ENCODE measurements at places on chromosomes 6 and 20. TPM values are rescaled to one million over a fixed set of nuclear protein-coding genes. Genes with fewer than 3 reads are reported as not detected.

DNA sequence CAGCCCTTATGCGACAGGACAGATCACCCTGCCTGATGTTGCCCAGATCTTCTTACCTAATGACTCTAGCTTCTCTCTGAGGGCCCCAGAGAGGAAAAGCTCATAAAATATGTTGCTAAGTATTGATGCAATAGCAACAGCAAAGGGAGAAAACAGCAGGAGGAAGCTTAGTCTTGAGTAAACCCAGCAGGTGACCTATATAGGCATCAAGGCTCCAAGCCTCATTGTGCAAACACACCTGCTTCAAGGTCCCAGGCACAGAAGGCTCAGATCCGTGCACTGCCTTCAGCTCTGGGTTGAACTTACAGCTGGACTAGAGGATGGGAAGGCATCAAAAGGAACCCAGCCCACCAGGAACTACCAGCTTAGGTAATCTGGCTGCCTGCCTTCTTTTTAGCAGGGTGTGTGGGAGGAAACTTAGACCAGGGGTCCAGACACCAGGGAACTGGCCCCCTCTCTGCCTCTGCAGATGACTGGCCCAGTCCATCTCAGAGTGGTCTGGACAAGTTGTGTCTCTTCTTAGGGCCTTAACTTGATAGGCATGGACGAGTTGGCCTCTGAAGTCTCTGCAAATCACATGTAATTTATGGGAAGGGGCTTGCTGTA, 34.4 kb downstream of the TGM3 start:
- DNase-seq: no peak
- no peaks in the 10 kb centered on the region for H3K36me3 ChIP-seq
- H3K4me1 ChIP-seq: no peaks in the 10 kb centered on the region
- no peak overlapping the region for H3K4me3 ChIP-seq
- no peak overlapping the region for H3K27ac ChIP-seq
- H3K27me3 ChIP-seq: no peaks in the 10 kb centered on the region

DNA sequence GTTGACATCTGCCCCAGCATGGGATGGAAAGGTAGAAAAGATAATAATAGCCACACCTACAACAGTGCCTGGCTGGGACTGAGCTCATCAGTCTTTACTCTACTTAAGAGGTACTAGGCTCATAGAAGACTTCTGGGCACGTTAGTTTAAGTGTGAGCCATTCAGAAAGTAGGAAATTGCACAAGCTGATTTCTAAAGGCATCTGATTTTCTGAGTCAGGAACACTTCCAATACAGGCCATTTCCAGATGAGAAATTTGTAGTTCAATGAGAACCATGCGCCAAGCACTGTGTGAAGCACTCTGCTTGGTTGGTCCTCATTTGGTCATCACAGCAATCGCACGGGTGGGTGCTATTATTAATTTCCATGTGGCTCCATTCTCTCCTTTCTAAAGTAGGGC, 42.3 kb downstream of the MOCS1 start:
- no peak overlapping the region for H3K4me3 ChIP-seq
- H3K36me3 ChIP-seq: no peaks in the 10 kb centered on the region
- DNase-seq: no peak
- no peak overlapping the region for H3K27ac ChIP-seq

The PFDN4 gene
- total RNA-seq: 24.5 TPM

DNA sequence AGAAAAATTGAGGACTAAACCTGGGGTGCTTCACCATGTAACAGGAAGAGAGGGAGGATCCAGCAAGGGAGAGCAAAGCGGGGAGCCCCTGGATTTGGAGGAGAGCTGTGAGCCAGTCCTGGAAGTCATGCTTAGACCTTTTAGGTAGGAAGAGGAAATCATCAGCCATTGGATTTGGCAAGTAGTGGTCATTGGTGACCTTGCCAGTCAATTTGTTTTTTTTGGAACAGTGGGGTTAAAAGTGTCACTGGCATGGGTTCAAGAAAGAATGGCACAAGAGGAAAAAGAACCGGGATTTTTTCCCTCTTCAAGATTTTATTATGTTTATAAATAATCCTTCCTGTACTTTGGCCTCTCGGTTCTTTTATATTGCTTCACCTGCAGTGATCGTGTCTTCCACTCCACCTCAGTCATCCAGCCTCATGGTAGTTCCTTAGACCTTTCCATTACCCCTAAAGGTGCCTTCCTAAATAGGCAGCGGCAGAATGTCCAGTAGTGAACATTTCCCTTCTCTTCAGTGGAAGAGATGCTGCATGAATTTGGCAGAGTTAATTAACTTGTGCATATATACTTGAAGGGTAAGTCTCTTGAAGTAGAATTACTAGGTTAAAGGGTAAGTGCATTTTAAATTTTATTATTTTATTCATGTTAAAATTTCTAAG, 124.7 kb downstream of the QKI start:
- DNase-seq: no peak
- peaks cover 17% of the 10 kb centered on the region for H3K36me3 ChIP-seq
- no peaks in the 10 kb centered on the region for H3K4me1 ChIP-seq

DNA sequence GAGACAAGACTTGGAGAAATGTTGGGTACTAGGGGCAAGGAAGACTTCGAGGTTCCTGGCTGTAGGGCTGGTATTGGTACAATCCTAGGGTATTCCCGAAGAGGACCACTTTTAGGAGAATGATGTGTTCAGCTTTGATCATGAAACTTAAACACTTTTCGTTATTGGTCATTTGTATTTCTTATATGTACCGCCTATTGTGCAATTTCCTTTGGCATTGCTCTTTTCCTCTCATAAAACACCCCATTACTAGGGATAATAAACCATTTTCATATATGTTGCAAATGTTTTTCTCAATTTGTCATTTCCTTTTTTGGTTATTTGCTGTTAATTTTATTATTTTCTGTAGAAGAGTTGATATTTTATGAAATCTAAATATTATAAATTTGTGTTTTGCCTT, 18.9 kb upstream of the ARFGEF3 start:
- no peak for DNase-seq
- H3K27me3 ChIP-seq: peaks cover 38% of the 10 kb centered on the region
- H3K4me3 ChIP-seq: no peak overlapping the region
- H3K36me3 ChIP-seq: no peaks in the 10 kb centered on the region

DNA sequence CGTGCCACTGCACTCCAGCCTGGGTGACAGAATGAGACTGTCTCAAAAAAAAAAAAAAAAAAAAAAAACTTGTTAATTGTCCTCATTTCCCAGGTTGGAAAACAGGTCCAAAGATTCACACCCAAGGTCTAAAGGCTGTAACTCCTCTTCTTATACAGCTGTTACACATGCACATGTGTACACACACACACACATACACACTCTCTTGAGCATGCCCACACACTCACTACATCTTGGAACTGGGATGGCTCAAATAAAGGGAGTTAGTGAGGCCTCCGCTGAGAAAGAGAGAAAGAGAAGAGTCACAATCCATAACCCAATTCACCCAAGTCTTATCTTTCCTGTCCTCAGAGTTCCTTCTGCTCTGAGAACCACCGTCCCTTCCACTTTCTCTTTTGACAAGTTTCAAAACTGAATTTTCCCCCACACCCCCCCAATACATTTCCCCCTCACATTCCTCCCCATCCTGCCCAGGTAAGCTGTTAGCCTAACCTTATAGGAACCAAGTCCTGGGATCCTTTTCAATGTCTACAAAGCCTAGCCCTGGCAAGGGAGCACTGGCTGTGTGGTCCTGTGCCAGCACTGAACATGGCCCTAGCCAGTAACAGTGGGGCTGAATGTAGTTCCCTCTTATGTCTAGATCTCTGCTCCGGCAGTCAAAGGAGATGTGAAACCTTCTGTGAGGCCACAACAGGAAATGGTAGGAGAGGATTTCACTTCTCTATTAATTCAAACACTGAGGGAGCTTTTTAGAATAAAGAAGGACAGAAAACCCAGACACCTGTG, 3.2 kb upstream of the HLA-DMB start:
- peak overlapping the region; percentile 98 for H3K27ac ChIP-seq
- peaks cover 5% of the 10 kb centered on the region for H3K36me3 ChIP-seq
- H3K27me3 ChIP-seq: no peaks in the 10 kb centered on the region
- DNase-seq: peak; percentile 69

- no peak overlapping the region for H3K4me3 ChIP-seq
- no peaks in the 10 kb centered on the region for H3K27me3 ChIP-seq
- DNase-seq: no peak
- peaks cover 18% of the 10 kb centered on the region for H3K4me1 ChIP-seq
- H3K27ac ChIP-seq: peak overlapping the region; percentile 40
Measured at GRCh38 chr6:35247642-35248231, 11.8 kb upstream of the ZNF76 start.

GRCh38 chr6:152232501-152233151, 404.5 kb downstream of the SYNE1 start:
- H3K27ac ChIP-seq: peak overlapping the region; percentile 83
- H3K27me3 ChIP-seq: no peaks in the 10 kb centered on the region
- peak overlapping the region; percentile 65 for H3K4me3 ChIP-seq

- H3K4me3 ChIP-seq: peak overlapping the region; percentile 50
- H3K36me3 ChIP-seq: no peaks in the 10 kb centered on the region
- no peak for DNase-seq
Measured at GRCh38 chr6:159168536-159169192, 536 bp upstream of the FNDC1 start.

GRCh38 chr20:6466075-6466810, 301.2 kb upstream of the BMP2 start:
- no peaks in the 10 kb centered on the region for H3K4me1 ChIP-seq
- H3K36me3 ChIP-seq: no peaks in the 10 kb centered on the region
- DNase-seq: no peak
- H3K4me3 ChIP-seq: no peak overlapping the region

The HEY2 gene
- total RNA-seq: not detected

The IMPG1 gene
- total RNA-seq: not detected

GRCh38 chr6:136823128-136823660, 802 bp downstream of the PEX7 start:
- peaks cover 16% of the 10 kb centered on the region for H3K4me1 ChIP-seq
- peaks cover 4% of the 10 kb centered on the region for H3K27me3 ChIP-seq
- peak overlapping the region; percentile 88 for H3K27ac ChIP-seq
- DNase-seq: no peak
- H3K36me3 ChIP-seq: peaks cover 10% of the 10 kb centered on the region

GRCh38 chr20:47349365-47350180, 6.9 kb downstream of the ZMYND8 start:
- H3K36me3 ChIP-seq: peaks cover 34% of the 10 kb centered on the region
- no peak overlapping the region for H3K27ac ChIP-seq
- no peaks in the 10 kb centered on the region for H3K27me3 ChIP-seq
- H3K4me3 ChIP-seq: no peak overlapping the region
- DNase-seq: no peak
- H3K4me1 ChIP-seq: peaks cover 28% of the 10 kb centered on the region

The NDUFAF4 gene
- total RNA-seq: 42.5 TPM

DNA sequence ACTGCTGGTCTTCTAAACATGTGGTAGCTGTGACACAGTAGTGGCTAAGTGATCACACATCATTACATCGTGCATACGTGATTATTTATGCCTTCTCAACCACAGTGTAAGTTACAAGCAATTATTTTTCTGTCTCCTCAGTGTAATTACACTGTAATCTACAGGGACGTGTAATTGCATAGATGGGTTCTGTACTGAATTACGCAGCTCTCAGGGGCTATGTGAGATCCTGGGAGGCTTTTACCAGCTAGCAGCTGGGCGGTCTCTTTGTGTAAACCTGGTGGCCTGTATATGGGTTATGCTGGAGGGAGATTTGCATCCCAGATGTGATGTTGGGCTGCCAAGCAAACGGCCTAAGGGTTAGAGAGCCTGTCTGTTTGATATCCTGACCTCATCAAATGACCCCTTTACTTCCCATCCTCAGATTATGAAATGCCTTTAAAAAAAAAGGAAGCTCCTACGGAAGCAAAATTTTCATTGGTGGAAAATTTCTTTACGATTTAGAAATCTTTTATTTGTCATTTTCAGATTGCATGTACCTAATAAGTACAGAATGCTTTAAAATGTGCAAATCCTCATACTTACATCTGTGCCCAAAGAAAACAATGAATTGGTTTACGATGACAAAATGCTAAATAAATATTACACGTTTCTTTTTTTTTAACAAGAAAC, 402.8 kb upstream of the JAG1 start:
- no peaks in the 10 kb centered on the region for H3K4me1 ChIP-seq

GRCh38 chr20:59151820-59152219, 11.8 kb upstream of the ZNF831 start:
- peaks cover 3% of the 10 kb centered on the region for H3K27me3 ChIP-seq
- peaks cover 65% of the 10 kb centered on the region for H3K4me1 ChIP-seq
- H3K4me3 ChIP-seq: no peak overlapping the region
- H3K27ac ChIP-seq: no peak overlapping the region
- DNase-seq: no peak

- H3K36me3 ChIP-seq: peaks cover 72% of the 10 kb centered on the region
- H3K4me1 ChIP-seq: peaks cover 63% of the 10 kb centered on the region
- peak overlapping the region; percentile 90 for H3K4me3 ChIP-seq
- DNase-seq: no peak
Measured at GRCh38 chr20:31719644-31720485, 2.8 kb downstream of the BCL2L1 start.

GRCh38 chr6:158621694-158622544, 22.6 kb downstream of the DYNLT1 start:
- H3K36me3 ChIP-seq: peaks cover 57% of the 10 kb centered on the region
- H3K27ac ChIP-seq: no peak overlapping the region
- H3K4me3 ChIP-seq: no peak overlapping the region
- H3K4me1 ChIP-seq: peaks cover 2% of the 10 kb centered on the region
- no peak for DNase-seq

The HLA-DPA1 gene
- 40.0 TPM for total RNA-seq

DNA sequence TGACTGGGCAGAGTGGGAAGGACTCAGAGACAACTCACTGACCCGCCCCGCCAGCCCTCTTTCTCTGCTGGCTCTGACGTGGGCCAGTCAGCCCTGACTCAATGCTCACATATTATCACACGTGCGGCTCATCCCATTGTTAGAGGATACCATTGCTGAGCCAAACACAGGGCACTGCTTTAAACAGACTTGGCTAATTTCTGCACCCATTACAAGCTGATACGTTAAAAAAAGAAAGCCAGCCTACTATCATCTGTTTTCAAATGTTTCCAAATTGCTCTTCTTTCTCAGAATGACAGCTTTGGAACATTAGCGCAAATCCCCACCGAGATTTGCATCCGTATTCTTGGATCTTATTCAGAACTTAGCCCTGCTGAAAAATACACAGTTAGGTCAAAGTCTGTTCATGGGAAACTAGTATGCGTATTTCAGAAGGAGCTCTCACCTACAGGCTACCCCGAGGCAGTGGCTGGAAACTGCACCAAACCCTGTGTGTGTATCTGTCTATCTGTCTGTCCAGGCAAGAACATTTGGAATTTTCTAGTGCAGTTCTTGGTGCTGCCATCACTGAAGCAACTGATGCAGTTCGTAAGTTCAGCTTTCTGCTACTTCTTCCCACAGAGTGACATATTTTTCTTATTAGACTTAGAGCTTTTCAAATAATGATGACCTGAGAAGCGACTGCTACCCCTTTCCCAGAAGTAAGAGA, 32.8 kb downstream of the RAMACL start:
- peaks cover 10% of the 10 kb centered on the region for H3K27me3 ChIP-seq
- peaks cover 10% of the 10 kb centered on the region for H3K4me1 ChIP-seq
- H3K36me3 ChIP-seq: no peaks in the 10 kb centered on the region
- H3K27ac ChIP-seq: no peak overlapping the region
- no peak for DNase-seq
- H3K4me3 ChIP-seq: no peak overlapping the region

The NKX2-4 gene
- not detected for total RNA-seq

GRCh38 chr6:119440953-119441352, 91.4 kb upstream of the MAN1A1 start:
- H3K4me1 ChIP-seq: peaks cover 14% of the 10 kb centered on the region
- H3K4me3 ChIP-seq: no peak overlapping the region
- peaks cover 9% of the 10 kb centered on the region for H3K36me3 ChIP-seq
- no peak overlapping the region for H3K27ac ChIP-seq
- H3K27me3 ChIP-seq: no peaks in the 10 kb centered on the region
- no peak for DNase-seq

- no peak overlapping the region for H3K27ac ChIP-seq
- DNase-seq: no peak
- H3K4me1 ChIP-seq: no peaks in the 10 kb centered on the region
- H3K4me3 ChIP-seq: no peak overlapping the region
Measured at GRCh38 chr6:144266091-144266649, 19.0 kb upstream of the UTRN start.
